Stimulated activated CD4-positive, alpha-beta T cell treated with anti-CD3 and anti-CD28 coated beads, TNF-alpha, amount 100 ng/mL, for 1 hour (primary cell): ENCODE measurements at places on chromosomes 3 and 15.

DNA sequence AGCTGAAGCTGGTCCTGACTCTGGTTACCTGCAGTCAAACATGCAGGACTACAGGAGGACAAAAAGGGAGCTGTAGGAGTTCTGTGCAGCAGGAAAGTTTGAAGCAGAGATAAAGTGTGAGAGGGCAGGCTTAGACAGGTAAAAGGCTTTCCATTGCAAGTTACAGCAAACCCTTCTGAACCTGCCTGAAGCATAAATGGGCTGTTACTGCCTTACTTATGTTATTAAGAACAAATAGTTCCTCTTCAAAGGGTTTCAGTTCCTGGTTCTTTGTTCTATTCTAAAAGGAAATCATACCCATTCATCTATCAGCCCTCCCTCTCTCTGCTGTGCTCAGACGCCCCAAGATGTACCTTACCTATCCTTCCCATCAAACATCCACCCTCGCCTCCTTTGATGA, 52.4 kb upstream of the CACNA2D3 start:
- no peak for DNase-seq

- no peak for DNase-seq
These were observed 140.5 kb upstream of the TPM1 start for GRCh38 chr15:62901909-62902546.

- DNase-seq = no peak
These were observed 2.5 kb downstream of the FOXL2NB start for GRCh38 chr3:138949445-138950005.

DNA sequence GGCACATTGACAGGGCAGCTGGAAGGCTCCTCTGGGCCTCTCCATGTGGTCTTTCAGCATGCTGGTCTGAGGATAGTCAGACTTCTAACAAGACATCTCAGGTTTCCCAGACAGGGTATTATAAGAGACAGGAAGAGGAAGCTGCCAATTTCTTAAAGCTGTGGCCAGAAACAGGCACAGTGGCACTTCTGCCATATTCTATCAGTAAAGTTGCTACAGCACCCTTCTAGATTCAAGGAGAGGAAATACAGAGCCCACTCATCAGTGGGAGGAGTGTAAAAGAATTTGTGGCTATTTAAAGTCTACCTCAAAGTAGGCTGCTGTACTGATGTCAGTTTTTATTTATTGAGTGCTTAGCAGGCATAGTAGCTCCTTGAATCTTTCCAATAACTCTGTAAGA, 55.5 kb downstream of the BTD start:
- no peak for DNase-seq
